ENCODE measurements at places on chromosomes 13 and 19.

- DNase-seq, result peak; percentile 35
Measured at GRCh38 chr13:114131583-114132418, 622 bp downstream of the RASA3 start.

GRCh38 chr13:24662195-24663088, 17.8 kb upstream of the ATP12A start:
- DNase-seq, result no peak

DNA sequence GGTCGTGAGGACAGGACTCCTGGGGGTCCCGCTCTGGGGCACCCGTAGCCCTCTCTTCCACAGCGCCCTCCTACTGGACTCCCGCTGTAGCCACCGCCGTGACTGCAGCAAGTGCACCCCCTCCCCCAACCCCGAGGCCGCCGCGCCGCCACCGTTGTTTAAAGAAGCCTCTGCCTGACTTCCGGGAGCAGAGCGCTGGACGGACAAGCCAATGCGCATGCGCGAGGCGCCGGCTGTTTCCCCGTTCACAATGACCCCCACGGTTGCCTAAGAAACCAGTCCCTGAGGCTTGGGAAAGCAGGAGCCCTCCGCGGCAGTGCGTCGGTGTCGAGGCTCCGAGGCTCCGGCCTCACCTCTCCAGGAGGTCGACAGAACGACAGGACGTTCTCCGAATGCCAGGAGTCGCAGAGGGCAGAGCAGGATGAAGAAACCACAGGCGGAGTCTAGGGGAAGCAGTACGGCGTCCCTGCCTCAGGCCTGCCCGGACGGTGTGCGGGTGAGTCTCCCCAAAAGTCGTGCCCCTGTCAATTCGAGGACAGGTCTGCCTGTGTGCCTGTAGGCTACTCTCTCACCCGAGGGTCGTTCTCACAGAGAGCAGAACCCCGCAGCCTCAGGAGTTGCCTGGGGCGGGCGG, 70.5 kb upstream of the ZNF420 start:
- peak; percentile 46 for DNase-seq

GRCh38 chr13:63690672-63691071, 2275.0 kb upstream of the PCDH20 start:
- no peak for DNase-seq

- no peak for DNase-seq
Measured at GRCh38 chr13:33642374-33643065, 175.4 kb upstream of the RFC3 start.

GRCh38 chr19:8973501-8974091, 36.6 kb downstream of the MUC16 start:
- no peak for DNase-seq
